ENCODE measurements at places on chromosomes 7 and 10.

GRCh38 chr10:62726142-62726541 lies 78.4 kb upstream of the ADO start:
- peak; percentile 66 for DNase-seq

- no peak for DNase-seq
Measured at GRCh38 chr7:11587814-11588213, 244.2 kb downstream of the THSD7A start.

GRCh38 chr10:114868870-114869519 lies 47.4 kb downstream of the FHIP2A start:
- DNase-seq = no peak

- no peak for DNase-seq
Measured at GRCh38 chr7:149021725-149022062, 6.6 kb downstream of the PDIA4 start.

- no peak for DNase-seq
Measured at GRCh38 chr10:78389419-78389818, 355.8 kb downstream of the RPS24 start.

DNA sequence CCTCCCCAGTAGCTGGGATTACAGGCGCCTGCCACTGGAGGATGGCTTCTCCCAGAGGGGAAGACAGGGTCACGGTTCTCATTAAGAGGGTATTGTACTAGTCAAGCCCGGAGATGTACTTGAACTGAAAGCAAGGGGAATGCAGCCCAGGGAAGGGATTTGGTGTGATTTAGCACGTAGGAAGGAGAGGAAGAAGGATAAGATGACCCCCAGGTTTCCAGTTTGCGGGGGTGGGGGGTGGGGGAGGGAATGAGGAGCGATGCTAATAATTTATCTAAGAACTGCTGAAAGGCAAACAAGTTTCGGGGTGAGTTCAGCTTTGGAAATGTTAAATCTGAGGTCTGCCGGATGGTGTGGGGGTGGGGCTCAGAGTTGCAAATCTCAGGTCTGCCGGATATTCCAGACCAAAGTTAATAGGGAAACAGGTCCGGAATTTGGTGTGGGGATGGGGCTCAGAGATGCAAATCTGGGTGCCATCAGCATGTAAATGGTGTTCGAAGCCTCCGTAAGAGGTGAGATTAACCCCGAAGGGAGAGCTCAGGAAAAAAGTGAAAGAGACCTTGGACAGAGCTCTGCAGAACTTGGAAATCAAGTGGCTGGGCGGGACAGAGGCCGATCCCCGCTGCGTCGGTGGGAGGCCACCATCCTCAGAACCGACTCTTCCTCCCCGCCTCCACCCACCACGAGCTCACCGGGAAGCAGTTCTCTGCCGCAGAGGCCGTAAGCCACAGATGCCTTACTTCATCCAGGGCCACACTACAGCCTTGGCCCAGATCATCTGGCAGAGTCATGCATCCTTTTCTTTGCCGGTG lies 1.6 kb upstream of the SEPHS1 start:
- DNase-seq = no peak

DNA sequence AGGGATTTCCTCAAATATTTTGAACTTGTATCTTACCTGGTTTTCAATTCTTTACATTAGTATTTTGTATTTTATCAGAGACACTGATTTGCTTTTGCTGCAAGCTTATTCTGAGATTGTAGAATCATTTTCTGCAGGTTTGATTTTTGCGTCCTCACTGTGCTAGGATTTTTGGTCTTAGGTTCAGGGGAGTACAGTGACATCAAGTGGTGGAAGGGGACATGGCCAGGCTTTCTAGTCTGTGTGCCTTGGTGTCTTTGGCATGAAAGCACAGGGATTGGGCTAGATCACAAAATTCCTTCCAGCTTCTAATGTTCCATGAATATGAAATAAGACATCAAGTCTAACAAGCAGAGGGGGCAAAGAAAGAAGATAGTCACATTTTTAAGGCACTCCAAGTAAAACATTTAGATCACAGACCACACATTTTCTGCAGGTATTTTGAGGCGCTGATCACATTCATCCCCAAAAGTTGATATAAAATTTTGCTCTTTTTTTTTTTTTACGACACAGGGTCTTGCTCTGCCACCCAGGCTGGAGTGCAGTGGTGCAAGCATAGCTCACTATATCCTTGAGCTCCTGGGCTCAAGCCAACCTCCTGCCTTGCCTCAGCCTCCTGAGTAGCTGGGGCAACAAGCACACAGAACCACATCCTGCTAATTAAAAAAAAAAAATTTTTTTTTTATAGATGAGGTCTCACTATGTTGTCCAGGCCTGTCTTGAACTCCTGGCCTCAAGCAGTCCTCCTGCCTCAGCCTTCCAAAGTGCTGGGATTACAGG lies 124.4 kb downstream of the PON1 start:
- no peak for DNase-seq

DNA sequence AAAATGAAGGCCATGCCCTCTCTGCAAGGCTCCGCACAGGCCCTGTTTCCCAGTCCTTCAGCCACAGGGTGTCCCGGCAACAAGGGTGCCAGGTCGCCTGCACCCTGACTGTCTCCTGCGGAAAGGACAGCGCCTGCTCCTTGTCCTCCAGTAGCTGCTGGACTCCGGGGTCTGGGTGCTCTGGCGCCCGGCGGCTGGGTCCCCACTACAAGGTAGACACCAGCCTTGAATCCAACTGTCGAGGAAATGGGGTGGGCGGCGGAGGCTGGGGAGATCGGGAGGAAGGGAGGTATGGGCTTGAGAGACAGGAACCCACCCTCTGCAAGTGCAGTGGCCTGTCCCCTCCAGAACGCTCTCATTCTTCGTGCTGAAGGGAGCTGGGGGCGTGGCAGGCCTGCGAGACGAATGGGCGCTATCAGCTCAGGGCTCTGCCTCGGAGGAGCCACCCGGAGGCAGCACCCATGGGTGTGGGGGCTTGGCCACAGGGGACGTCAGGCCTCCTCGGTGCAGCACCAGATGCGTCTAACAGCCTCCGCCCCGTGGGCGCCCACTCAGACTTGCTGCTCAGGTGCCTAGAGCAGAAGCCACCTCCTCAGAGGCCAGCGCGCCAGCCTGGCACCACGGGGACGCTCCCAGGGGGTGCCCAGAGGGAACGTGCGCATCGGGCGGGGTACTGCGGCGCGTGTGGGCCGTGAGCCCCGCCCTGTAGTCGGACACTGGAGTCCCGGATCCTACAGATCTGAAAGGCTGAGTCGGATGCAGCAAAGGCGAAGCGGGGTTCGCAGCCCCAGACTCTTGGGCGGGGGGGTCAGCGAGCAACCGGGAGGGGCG lies 15.6 kb downstream of the ADAM8 start:
- peak; percentile 69 for DNase-seq

DNA sequence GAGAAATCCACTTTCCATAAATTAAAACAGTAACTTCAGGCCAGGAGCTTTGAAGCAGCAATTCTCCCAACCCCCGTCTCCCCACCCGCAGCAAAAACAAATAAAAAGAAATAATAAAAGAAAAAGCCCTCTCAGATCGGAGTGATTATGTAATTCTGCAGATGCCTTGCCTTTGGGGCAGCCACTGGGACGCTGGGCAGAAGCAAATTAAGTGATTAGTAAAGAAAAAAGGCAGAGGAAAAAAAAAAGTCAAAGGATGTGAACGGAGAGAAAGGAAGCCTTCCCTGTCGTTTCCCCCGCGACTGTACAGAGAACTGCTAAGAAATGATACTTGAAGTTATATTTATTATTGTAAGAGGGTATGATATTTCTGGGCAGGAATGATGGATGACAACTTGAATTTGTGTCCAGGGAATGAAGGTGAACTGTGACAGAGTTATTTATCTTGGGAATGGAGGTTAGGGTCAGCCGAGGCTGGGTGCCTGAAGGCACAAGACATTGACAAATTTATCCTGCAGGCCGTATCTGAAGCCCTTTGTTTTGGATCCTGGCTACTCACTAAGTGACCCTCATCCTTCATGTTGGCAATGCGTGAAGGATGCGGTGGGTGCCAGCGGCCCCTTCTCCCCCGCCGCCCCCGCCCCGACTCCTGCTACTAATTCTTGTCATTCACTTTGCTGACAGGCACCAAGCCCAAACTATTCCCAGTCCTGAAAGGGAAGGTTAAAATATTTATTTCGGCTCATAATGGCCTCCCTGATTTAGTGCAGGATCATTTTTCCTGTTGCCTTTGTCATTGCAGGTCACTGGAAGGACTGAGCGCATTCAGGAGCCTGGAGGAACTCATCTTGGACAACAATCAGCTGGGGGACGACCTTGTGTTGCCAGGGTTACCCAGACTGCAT lies 604.0 kb downstream of the LRMDA start:
- DNase-seq = no peak

DNA sequence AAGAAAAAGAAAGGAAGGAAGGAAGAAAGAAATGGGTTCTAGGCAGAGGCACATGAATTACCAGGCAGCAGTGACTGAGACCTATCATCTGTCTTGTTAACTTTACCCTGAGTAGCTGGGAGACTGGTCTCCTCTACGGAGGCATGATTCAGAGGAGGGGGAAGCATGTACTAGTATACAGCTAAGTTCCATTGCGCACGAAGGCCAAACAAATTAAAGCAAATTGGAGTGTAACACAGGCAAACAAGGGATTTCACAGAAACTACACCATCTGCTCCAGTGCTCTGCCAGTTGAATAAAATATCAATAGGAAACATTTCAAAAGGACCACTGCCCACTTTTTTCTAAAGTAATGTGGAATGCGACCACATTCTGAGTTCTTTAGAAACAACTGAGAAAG lies 65.9 kb upstream of the RSU1 start:
- no peak for DNase-seq

GRCh38 chr10:80411267-80411668 lies 2.9 kb downstream of the PRXL2A start:
- no peak for DNase-seq

DNA sequence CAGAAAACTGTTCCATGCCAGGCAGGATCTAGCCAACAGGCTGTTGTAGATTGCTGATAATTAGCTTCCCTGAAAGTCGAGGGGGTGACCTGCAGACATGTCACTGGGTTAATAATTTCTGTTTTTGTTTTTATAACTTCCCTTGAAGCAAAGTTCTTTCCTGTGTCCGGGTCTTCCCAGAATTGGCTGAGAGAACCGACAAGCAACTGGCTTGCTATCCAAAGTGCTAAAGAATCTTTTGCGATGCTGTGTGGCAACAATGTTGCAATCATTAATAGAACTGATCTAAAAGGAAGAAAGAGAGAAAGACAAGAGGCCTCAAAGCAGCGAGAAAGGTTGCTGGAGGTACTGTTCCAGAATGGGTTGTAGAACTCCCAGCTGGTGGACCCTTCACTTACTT lies 132.1 kb upstream of the DPP6 start:
- no peak for DNase-seq

DNA sequence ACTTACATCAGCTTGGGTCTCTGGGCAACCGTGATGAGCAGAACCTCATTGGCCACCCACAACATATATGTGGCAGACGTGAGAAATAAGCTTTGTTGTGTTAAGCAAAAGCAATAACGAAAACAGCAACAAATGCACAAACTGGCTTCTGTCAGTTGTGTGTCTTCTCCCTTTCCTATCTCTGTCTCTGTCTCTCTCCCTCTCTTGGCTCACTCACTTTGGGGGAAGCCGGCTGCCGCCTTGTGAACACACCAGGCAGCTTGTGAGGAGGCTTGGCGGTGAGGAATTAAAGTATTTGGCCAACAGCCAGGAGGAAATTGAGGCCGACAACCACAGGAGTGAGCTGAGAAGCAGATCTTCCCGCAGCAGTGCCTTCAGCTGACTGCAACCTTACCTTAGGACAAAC lies 21.9 kb upstream of the CDCA7L start:
- no peak for DNase-seq

DNA sequence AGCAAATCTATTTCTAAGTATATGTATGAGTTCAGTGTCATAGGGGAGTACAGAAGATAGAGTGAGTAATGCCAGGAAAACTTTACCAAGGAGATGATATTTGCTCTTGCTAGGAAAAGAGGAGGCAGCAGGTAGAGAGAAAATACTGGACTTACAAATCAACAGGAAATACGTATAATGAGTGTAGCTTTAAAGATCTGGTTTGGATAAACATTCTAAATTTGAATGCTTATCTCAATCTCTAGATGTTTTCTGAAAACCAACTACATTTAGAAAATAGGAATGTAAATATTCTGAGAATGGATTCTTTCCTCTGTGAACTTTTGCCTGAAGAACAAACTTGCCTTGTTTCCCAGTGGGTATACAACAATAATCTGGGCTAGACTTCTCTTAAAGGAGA lies 46.9 kb upstream of the GNAI1 start:
- no peak for DNase-seq

- no peak for DNase-seq
Measured at GRCh38 chr7:85508642-85509410, 322.0 kb upstream of the SEMA3D start.

DNA sequence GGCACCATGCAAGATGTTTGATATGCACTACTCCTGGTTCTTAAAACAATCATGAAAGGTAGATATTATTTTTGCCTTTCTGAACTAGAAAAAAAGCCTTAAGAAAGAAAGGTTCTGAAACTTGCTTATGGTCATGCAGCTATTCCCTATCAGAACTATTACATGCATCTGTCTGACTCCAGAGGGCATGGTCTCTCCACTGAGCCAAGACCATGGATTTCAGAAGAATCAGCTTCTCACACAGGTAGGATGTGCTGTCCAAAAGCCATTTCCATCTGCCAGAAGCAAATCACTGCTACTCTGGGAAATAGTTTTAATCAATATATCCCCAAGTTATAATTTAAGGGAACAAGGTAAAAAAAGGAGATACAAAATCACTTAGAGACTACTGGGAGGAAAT lies 69.5 kb downstream of the STK17A start:
- no peak for DNase-seq

DNA sequence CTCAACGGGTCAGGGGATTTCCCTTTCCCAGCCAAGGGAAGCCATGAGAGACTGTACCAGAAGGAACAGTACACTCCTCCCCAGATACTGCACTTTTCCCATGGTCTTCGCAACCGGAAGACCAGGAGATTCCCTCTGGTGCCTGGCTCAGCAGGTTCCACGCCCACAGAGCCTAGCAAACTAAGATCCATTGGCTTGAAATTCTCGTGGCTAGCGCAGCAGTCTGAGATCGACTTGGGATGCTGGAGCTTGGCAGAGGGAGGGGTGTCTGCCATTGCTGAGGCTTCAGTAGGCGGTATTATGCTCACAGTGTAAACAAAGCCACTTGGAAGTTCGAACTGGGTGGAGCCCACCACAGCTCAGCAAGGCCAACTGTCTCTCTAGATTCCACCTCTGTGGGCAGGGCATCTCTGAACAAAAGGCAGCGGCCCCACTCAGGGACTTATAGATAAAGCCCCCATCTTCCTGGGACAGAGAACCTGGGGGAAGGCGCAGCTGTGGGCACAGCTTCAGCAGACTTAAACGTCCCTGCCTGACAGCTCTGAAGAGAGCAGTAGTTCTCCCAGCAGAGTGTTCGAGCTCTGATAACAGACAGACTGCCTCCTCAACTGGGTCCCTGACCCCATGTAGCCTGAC lies 29.6 kb downstream of the SLC16A12 start:
- no peak for DNase-seq
